Skeletal muscle cell (primary cell): ENCODE measurements at places on chromosomes 2 and 18.

DNA sequence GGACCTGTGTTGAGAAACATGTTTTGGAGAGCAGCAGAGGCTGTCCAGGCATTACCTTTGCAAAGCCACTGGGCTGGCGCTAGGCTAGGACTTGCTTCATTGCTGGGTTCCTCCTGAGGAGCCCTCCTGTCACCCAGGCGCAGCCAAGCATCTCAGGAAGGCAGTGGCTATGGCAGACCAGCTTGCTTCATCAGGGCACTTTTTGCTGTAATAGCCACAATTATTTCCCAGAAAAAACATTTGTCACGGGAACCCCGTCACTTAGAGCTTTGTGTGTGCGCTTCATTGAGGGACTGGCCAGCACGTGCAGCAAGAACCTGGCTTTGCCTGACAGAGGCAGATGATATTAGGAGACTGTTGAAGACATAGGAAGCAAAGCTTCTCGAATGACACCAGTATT lies 36.4 kb downstream of the SLC20A1 start:
- no peak for DNase-seq

- no peak for DNase-seq
Measured at GRCh38 chr2:135512099-135512498, 18.9 kb downstream of the ZRANB3 start.

DNA sequence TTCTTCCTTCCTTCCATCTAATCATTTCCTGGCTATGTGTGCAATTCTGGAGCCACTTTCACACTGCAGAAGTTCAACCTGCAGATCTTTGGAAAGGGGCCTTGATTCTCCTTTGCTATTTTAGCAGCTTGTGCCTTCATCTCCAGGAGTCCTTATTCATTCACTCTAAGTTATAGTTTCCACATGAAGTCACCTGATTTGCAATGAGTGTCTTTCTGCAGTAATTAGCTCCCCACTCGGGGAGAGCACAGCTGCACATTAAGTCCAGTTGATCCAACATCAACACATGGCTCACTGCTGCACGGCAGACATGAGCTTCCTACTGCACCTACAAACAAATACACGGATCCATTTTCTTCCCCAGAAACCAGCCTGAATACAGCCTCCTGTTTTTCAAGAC lies 323.1 kb upstream of the TNP1 start:
- no peak for DNase-seq

DNA sequence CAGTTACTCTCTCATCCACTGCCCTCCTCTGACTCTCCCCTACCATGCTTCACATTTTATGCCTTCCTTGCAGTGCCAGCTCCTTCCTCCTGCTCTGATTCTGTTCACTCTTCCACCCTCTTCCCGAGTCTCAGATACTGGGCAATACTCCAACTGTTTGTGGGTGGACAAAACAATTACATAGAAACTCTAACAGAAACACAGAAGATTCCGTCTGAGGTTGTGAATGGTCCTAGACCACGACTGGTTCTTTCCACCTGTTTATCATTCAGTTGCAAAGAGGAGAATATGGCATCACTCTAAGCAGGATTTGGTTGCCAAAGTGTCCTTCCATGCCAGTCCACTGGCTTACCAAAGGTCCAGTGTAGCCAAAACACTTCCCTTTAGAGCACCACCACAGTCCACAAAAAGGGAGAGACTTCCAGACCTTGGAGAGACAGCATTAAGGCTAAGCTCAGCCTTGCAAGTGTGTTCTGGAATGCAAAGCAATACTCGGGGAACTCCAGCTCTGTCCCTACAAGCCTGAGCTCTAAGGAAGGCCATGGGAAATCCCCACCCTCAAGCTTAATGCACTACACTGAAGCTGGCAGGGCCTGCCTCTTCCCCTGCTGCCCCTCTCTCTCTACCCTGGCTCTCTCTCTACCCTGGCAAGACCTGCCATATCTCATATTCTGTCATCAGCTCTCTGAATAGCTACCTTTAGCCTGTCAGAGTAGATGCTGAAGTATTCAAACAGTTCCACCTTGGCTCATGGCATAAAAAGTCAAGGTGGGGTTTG lies 33.6 kb upstream of the RND3 start:
- DNase-seq: peak; percentile 47

GRCh38 chr2:189631849-189632248 lies 29.4 kb upstream of the ASNSD1 start:
- no peak for DNase-seq

- no peak for DNase-seq
Measured at GRCh38 chr2:154697418-154698252, 860 bp upstream of the KCNJ3 start.

DNA sequence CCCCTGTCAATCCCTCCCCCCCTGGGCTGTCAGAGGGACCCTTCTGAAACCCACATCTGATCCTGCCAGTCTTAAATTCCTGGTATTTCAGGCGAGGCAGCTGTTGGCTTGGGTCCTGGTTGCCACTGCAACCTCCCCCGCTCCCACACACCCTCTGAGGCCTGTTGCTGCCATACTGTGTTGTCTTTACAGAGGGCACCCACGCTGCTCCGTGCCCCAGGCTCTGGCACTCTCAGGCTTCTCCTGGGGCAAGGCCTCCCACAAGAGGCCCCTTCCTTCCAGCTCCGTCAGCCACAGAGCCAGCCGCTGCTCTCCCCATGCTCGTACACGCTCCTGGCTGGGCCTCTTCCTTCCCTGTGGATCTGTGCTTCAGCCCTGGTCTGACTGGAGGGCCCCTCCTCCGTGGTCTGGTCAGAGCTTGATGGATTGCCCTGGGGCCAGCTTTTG lies 8.6 kb downstream of the CABLES1 start:
- DNase-seq: peak; percentile 23

- DNase-seq: peak; percentile 73
Measured at GRCh38 chr18:48623468-48624235, 84.8 kb downstream of the CTIF start.

DNA sequence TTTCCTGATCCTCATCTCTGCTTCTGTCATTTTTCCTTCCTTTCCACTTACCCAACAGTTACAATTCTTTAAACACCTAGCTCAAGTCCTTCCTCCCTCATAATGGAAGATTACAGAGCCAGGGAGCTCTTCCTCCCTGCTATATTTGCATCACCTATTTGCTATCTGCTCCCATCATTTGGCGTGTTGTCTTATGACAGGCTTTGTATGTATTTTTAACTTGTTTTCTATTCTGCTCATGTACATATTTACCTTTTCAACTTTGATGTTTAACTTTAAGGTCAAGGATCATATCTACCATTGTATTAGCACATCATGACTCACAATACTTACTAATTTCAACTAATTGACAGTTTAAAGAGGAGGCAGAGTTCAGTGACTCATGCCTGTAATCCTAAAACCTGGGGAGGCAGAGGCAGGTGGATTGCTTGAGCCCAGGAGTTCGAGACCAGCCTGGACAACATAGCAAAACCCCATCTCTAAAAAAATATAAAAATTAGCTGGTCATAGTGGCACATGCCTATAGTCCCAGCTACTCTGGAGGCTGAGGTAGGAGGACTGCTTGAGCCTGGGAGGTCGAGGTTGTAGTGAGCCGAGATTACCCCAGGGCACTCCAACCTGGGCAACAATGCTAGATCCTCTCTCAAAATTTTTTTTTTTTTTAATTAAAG lies 308.0 kb upstream of the STON1 start:
- no peak for DNase-seq

- DNase-seq: peak; percentile 65
Measured at GRCh38 chr2:56464613-56465012, 280.8 kb downstream of the CCDC85A start.

DNA sequence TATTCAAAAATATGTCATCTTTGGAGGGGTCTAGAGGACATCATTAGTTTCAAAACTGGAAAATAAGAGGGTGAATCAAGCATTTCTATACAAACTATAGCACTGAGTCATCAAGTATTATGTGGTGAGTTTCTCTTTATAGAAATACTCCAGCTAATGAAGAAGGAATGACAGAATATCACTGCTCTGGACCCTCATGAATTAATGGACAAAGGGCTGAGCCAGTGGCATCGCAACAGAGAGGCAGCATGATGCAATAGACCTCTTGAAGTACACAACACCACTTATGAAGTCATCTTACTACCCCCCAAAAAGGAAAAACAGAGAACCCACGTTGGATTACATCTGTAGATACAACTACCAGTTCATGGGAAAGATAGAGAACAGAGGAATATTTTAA lies 27.4 kb upstream of the EIF2AK3 start:
- DNase-seq: peak; percentile 80

DNA sequence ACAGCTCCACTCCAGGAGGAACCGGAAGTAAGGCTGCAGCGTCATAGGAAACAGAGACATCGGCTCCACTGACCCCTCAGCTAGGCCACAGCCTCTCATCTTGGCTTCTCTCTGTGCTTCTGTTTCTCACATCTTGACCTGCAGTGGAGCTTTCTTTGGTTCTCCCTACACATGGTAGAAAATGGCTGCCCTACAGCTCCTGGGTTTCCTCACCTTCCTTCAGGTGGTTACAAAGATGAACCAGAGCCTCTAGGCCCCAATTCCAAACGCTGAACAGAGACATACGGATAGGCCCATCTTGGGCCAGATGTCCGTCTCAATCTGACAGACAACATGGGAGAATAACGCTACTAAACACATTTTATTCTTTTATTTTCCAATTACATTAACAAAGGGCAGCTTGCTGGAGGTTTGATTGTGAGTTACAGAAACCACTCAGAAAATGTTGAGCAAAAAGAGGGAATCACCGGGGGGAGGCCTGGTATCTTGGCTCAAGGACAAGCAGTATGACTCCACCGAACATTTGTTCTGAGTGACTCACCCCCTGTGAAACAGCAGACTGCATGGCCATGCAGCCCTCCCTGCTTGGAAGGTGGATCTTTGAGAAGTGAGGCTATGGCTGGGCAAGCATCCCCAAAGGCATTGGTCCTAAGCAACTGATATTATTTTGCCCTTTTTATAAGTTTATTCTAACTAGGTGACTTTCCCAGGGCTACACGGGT lies 303.5 kb downstream of the CDCA7 start:
- DNase-seq: peak; percentile 95
